ENCODE measurements at places on chromosomes 2 and 18.
A peak's percentile ranks its signal among the peaks of the same experiment; 100 is the strongest.

- no peak for DNase-seq
Observed at GRCh38 chr2:173962031-173962430, 3.1 kb downstream of the SP3 start.

DNA sequence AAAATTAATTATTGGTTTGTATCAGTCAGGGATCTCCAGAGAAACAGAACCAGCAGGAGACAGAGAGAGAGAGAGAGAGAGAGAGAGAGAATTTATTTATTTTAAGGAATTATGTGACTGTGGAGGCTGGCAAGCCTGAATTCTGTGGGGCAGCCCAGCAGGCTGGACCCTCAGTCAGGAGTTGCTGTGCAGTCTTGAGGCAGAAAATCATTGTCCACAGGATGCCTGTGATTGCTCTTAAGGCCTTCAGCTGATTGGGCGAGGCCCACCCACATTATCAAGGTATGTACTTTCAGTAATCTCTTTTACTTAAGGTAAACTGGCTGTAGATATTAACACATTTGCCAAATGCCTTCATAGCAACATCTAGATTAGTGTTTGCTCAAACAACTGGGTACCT is 155.3 kb downstream of the SEPTIN10 start:
- no peak for DNase-seq

- DNase-seq = peak; percentile 36
Observed at GRCh38 chr2:98464772-98465310, 20.2 kb downstream of the INPP4A start.

GRCh38 chr2:181124497-181124896 is 144.1 kb downstream of the UBE2E3 start:
- DNase-seq = no peak

DNA sequence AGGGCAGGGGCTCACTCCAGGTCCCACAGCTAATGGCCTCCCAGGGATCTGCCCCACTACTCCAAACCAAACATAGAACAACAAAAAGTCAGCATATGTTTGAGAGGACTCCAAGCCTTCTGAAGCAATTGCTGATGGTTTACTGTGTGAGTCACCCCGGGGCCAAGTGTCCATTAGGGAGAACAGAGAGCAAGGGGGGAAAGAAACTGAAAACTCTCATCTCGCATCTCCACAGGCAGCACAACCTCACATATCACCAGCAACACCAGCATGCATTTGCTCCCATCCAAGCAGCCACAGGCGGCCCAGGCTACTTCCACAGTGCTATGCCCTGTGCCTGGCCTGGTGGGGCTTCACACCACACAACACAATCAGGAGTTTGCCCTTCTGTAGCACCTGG is 39.1 kb downstream of the CYRIA start:
- DNase-seq = no peak

GRCh38 chr2:61811821-61812220 is 42.0 kb downstream of the FAM161A start:
- DNase-seq = no peak

DNA sequence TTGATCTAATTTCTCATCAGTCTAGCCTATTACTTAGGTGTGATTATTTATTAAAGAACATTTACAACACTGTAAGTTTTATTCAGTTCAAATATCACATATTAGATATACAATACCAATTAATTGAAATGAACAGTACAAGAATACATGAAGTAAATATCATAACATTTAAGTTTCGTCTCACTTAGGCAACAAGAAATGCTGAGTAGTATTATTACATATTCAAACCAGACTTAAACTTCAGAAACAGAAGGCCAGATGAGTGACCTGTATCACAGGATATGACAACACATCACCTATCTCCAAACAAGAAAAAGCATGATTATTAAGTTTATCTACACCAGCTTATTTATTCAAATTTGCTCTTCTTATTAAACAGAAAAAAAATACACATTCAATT is 48.9 kb downstream of the LONRF2 start:
- no peak for DNase-seq

- DNase-seq = no peak
Observed at GRCh38 chr2:43363120-43363519, 136.7 kb upstream of the ZFP36L2 start.

DNA sequence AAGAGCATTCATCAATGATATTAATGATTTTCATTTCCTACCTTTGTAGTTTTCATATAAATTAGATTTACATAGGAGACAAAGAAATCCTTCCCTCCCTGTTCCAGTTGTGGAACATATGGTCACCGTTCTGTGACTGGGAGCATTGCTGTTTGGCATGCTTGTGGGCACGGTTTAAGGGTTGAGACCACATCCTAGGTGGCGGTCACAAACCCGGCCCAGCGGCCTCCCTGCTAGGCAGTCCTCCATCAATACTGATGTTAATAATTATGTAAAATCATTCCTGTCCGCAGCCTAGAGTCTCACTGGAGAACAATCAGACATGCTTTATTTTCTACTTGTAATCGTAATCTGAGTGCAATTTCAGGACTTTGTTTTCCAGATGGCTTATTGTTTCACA is 117.9 kb downstream of the AGAP1 start:
- DNase-seq = no peak

DNA sequence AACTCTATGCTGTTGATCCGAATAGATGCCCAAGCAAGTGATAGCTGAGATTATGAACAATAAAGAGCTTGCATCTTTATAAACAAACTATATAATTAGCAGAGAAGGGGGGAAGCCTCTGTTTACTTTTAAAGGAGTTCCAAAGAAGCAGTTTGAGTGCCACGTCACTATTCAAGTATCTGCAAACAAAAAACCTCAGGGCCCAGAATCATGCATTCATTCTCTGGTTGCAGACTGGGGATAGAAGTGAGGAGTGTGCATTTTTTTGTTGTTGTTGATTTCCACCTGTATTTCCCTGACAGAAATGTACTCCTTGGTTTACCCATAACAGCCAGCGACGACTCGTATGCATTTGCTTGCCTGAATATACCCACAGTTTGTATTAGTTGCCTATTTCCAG is 264.3 kb downstream of the PTGR3 start:
- no peak for DNase-seq

- DNase-seq = no peak
Observed at GRCh38 chr2:106580241-106580640, 93.1 kb downstream of the CD8B2 start.

- no peak for DNase-seq
Observed at GRCh38 chr2:3610881-3611505, 16.1 kb downstream of the COLEC11 start.

DNA sequence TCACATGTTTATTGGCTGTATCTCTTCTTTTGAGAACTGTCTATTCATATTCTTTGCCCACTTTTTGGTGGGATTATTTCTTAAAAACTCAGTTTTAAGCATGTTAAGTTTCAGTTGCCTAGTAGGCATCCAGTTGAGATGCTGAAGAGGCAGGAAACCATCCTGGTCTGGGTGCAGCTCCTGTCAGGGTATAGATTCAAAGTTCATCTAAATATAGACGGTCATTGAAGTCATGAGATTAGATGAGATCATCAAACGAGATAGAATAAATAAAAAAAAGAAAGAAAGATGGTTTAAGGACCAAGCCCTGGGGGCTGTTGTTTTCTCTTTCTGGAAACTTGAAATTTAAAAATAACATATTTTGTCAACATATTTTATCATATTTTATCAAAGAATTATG is 9.2 kb upstream of the DNAH7 start:
- DNase-seq = no peak

DNA sequence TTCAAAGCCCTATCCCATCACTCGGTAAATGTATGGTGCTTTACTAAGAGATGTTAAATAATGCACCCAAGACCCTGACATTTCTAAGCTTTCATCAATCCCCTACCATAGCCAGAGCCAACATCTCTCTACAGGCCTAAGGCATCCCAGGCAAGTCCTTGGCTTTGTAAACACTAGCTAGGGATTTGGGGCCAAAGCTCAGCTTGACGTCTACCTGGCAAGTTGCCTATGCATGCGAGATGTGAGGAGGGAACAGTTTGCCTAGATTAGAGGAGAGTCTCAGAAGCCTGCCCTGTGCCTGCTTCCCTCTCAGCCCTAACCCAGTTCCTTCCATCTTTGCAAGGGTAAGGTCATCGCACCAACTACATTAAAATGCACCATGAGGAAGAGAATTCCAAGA is 221.5 kb upstream of the NCKAP5 start:
- no peak for DNase-seq

DNA sequence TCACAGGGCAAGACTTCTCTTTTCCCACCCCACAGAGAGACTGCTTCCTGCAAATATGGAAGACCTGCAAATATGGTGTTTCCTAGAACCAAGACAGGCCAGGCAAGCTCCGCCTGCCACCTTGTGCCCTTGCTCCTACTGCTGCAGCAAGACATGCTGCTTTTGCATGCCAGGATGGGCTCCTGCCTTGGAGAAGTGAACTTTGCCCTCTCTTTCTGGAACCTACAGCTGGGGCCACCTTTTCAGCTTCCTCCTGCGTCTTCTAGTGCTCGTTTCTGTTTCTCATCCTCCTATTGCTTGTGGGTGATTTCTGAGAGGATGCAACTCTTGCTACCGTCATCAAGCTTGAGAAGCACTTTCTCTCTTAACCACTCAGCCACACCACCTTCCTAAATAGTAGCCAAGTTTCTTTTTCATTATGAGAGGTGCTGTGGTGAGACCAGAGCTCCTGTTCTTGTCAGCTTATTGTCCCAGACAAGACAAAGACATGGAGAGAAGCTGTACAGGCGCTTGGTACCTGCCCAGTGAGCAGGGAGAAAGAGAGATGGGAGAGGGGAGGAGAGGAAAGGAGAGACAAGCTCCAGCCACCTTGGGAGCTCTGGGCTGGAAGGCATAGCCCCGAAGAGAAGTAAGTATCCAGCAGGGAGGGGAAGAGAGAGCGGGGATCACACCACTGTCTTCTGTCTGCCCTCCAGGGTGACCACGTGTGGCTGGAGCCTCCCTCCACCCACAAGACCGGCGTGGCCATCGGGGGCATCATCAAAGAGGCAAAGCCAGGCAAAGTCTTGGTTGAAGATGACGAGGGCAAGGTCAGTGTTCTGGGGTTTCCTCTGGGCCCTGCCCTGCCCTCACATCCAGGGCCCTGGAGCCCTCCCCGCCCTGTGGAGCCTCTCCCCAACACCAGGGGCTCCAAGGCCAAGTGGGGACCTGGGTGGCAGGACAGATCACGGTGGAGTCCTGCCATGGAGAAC is 28.3 kb downstream of the MYO7B start:
- no peak for DNase-seq

DNA sequence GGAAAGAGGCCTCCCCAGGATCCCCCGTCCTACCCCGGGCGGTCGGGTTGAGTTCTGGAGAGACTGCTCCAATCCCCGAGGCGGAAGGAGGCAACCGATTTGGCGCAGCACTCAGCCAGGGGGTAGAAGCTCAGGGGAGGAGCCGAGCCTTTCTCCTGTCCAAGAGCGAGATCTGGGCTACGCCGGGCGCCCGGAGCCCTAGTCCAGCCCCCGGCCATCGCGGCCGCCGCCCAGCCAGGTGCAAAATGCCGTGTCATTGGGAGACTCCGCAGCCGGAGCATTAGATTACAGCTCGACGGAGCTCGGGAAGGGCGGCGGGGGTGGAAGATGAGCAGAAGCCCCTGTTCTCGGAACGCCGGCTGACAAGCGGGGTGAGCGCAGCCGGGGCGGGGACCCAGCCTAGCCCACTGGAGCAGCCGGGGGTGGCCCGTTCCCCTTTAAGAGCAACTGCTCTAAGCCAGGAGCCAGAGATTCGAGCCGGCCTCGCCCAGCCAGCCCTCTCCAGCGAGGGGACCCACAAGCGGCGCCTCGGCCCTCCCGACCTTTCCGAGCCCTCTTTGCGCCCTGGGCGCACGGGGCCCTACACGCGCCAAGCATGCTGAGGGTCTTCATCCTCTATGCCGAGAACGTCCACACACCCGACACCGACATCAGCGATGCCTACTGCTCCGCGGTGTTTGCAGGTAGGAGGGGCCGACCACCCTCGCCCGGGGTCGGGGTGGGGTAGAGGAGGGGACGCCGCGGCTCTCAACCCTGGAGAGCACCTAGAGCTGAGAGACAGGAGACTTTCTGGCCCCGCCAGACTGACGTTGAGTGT is at the start of gene DYSF:
Gene DYSF, plus strand, starts transcription at position 158 of the 817 bp plus-strand sequence.
- DNase-seq = no peak

- DNase-seq = no peak
Observed at GRCh38 chr2:241505781-241506201, 2.6 kb downstream of the STK25 start.

DNA sequence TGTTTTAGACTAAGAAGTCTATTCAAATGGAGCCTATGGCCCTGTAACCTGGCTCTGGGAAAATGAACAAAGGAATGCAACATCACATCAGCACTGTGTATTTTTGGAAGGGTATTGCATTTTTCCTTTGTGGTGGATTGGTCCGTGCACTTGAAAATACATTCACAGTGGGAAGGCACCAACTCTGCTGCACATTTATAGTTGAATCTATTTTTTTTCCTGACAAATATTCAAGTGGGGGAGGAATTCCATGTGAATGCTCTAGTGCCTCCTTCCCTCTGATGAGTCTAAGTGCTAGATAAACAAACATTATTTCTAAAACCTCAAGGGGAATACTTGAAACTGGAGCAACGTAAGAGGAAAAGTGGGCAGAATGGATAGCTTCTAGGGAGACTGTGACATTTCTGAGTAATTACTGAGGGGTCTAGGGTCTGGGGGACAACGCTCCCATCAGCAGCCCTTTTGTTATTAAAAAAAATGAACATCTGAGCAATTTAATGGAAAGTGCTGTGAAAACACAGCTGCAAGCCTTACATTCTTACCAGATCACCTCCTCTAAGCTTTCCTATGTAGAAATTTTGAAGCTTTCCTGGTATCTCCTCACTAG is 208.2 kb downstream of the SLC8A1 start:
- DNase-seq = no peak

DNA sequence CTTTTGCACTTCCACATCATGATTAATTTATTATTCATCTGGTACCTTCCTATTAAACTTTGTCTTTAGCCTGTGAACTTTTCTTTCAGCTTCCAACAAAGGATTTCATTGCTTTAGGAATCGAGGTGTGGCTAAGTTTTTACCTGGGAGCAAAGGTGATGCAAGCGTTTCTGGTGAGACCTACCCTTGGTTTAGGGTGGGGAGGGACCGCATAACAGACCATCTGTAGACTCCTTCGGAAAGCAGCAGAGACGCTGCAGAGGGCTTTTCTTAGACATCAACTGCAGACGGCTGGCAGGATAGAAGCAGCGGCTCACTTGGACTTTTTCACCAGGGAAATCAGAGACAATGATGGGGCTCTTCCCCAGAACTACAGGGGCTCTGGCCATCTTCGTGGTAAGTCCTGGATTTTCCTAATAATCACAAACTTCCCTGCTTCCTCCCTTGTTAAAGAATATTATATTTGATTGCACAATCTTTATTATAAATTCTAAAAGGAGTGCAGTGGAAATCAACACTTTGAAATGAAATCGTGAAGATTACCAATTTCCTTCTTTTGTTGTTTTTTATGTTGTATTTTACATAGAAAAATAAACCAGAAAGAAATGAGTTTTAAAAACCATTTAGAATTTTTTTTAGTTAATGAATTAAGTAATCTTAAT is at the start of gene DSG3:
Gene DSG3, plus strand, starts transcription at position 212 of the 662 bp plus-strand sequence. Its CDS starts 137 bp downstream, at position 349.
- DNase-seq = no peak

GRCh38 chr18:13437796-13438506 is 219.4 kb downstream of the LDLRAD4 start:
- peak; percentile 59 for DNase-seq

DNA sequence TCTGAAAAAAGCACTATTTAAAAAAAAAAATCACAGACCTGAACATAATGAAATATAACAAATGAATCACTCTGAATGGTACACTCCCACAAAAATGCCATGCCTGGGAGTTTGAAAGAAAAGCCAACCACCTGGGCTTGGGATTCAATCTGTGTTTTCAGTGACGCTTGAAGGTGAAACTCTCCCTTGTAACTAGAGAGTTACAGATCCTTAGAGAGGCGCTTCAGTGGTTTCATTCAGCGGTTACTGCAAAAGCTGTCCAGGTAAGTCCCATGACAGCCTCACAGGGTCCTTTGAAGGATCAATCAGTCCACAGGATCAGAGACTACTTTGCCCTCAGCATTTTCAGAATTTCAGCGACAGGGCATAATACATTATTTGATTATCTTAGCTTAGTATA is 627.3 kb downstream of the IRS1 start:
- no peak for DNase-seq

All from stimulated activated naive CD8-positive, alpha-beta T cell treated with anti-CD3 and anti-CD28 coated beads, Interleukin-15, Interleukin-2, amounts not matched to agents 100 U/mL and 50 U/mL, for 24 hours (primary cell).